Left renal cortex interstitium (tissue), 4 donors: ENCODE measurements at places on chromosomes 13 and 19.

DNA sequence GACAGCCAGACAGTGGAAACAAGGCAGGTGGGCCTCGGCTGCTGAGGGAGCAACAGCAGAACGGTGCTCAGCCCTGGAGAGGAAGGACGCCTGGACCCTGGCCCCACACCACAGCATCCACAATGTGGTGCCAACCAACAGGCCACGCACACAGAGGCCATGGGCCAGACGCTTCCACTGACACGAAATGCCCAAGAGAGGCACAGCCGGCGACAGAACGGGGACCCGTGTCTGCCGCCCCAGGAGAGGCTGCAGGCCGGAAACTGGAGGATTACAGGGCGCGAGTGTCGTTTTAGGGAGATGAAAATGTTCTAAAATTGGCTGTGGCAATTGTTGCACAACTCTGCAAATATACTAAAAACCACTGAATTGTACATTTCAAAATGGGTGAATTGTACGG, 69.7 kb downstream of the RASA3 start:
- no peak for DNase-seq

DNA sequence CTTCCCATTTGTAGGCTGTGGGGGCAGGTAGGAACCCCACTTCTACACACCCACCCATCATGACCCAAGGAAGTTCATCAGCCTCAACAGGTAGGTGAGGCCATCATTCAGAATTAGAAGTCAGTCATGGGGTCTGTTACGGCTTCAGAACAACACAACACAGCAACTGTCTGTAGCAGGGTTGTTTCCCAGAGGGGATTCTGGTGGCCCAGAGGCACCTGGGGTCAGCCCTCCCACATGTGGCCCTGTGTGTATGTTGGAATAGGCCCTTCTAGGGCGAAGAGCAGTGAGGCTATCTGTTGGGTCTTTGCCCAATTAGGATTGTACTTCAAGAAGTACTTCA, 3.4 kb downstream of the IGFLR1 start:
- DNase-seq: no peak

- no peak for DNase-seq
These were observed 29.2 kb downstream of the ZNF701 start for GRCh38 chr19:52599241-52599640.

DNA sequence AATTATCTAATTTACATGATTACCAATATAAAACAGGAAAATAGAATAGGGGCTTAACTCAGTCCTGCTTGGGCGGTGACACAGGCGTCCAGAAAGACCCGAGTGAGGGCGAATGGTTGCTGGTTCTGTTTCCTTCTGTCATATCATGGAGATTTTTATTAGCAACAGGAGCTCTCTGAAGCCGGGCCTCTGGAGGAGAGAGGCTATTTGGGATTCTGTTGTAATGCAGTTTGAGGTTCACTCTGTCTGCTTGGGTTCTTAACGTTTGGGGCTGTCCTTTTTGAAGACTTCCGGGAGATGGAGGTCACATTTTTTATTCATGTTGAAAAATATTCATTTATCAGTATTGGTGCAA, 115.7 kb upstream of the ZNF536 start:
- no peak for DNase-seq

GRCh38 chr19:35066691-35067563, 25.4 kb downstream of the HPN start:
- no peak for DNase-seq

- DNase-seq: no peak
These were observed 80.2 kb downstream of the IRS2 start for GRCh38 chr13:109706015-109706715.

DNA sequence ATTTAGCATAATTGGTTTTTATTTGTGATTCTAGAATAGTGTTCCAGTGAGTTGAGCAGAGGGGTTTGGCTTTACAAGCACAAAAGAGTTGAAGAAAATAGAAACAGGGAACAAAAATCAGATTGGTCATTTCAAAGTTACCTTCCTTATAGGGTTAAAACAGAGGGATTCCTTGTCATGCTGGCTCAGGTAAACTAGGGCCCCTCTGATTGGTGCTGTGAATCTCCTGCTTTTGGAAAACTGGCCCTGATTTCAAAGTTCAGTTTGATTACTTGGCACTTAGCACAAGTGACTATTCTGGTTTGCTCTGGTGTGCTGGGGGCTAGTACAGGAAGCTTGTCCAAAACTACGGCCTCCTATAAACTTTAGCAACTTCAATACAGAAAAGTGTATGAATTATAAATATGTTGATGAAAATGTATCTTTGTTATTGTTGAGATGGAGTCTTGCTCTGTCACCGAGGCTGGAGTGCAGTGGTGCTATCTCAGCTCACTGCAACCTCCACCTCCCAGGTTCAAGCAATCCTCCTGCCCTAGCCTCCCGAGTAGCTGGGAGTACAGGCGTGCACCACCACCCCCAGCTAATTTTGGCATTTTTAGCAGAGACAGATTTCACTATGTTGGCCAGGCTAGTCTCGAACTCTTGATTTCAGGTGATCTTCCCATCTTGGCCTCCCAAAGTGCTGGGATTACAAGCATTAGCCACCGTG, 1.9 kb upstream of the MRPS31 start:
- no peak for DNase-seq

GRCh38 chr19:50352242-50352641, 13.2 kb downstream of the NAPSA start:
- no peak for DNase-seq

GRCh38 chr13:49220036-49220855, at the start of gene MLNR:
Gene MLNR, plus strand, starts transcription at chr13:49220338. Its CDS starts 0 bp downstream, at chr13:49220338.
- no peak for DNase-seq
